NCI-H226 (cell line): ENCODE measurements at places on chromosomes 1 and 21.

DNA sequence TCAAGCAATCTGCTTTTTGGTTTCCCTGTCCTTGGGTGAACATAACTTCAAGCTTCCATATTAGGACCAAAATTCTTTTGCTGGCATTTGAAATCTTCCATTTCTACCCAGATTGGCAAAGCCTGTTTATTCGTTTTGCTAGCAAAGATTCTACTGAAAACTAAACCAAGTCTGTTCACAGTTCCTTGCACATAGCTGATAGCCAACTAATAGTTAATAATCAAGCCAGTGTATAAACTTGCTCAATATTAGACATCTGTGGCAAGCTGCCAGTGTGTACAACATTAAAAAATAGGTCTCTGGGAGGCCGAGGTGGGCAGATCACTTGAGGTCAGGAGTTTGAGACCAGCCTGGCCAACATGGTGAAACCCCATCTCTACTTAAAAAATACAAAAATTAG, 6.3 kb downstream of the APP start:
- no peak for DNase-seq

DNA sequence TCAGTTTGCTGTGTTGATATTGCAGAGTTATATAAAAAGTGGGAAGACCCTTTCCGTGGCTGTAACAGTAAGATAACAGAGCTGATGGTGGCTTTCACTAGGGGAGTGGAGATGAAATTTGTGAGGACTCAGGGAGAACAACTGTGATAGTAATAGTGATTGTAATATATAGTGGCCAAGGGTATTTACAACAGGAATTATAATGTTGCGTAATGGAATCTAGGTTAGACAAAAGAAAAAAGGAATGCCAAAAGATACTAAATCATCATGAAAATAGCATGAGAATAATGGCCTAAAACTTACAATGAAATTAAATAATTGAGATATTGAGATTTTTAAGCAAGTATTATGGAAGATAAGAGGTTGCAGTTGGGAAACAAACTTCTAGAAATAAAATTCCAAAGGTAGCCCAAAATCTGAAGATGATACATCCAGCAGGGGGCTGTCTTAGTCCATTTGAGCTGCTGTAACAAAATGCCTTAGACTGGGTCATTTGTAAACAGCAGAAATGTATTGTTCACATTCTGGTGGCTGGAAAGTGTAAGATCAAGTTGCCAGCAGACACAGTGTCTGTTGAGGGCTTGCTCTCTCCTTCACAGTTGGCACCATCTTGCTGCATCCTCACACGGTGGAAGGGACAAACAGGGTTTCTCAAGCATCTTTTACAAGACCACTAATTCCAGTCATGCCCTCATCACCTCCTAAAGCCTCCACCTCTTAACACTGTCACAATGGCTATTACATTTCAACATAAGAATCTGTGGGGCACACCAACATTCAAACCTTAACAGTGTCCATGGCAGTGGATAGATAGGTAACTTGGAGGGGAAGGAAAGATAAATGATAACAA, 711.2 kb downstream of the MRPL39 start:
- peak; percentile 3 for DNase-seq

- peak; percentile 86 for DNase-seq
These were observed at the start of gene PGBD2 for GRCh38 chr1:248906009-248906752. PGBD2 (plus strand) TSS chr1:248906235; CDS start chr1:248913863, 7,628 bp downstream.

DNA sequence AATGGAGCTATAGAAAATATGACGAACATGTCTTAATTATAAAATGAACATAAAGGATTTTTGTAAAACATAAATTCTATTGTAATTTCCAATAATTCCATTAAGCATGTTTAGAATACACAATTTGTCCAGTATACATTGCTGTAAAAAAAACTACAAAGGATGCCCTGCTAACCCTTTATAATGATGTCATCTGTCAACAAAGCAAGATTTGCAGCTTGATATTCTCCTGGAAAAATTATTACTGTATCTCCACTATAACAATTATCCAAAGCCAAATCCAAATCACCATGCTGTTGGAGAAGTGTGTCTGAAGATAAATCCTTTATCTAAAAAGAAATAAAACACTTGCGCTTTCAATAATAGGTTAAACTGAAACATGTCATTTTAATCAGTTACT, 47.6 kb downstream of the SHCBP1L start:
- no peak for DNase-seq

- DNase-seq: peak; percentile 91
These were observed 11.8 kb upstream of the PAX7 start for GRCh38 chr1:18618546-18619466.

- DNase-seq: no peak
These were observed 258 bp downstream of the CCT3 start for GRCh38 chr1:156337888-156338179.
